Stimulated activated CD8-positive, alpha-beta memory T cell treated with anti-CD3 and anti-CD28 coated beads, Interleukin-4, amount 100 ng/mL, for 1 hour (primary cell): ENCODE measurements at places on chromosomes 13 and 19.

- DNase-seq: no peak
Measured at GRCh38 chr13:68047889-68048288, 817.8 kb upstream of the PCDH9 start.

- DNase-seq: no peak
Measured at GRCh38 chr19:44748426-44749254, at the start of gene BCL3. BCL3 (plus strand) TSS chr19:44748708; CDS start chr19:44748791, 83 bp downstream.

GRCh38 chr13:48161530-48162179, 66.8 kb upstream of the MED4 start:
- no peak for DNase-seq

DNA sequence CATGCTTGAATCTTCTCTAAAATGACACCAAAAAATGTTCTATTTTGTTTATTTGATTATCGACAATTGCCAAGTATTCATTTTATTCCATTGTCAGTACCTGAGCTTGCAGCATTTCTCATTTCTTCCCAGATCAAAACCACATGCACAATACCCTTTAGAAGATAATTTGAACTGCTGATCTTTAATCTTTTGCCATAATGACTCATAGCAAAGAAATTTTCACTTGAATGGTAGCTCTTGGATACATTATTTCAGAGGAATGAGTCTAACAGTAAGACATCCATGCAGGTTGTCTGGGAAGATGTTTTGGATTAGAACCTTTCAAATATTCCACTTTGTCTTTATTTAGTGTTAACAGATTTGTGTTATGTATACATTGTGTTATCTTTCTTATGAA, 42.0 kb upstream of the RXFP2 start:
- no peak for DNase-seq

DNA sequence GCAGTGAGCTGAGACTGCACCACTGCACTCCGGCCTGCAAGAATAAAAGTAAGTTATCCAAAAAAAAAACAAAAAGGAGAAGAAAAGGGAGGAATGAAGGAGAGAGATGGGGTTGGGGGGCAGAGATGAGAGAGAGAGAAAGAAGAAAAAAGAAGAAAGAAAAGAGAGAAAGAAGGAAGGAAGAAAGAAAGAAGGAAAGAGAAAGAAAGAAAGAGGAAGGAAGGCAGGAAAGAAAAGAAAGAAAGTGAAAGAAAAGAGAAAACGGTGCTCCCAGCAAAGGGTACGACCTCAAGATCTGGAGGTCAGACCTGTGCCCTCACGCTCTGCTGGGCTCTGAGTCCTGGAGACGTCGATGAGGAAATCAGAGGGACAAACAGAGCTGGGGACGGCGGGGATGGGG, 3.7 kb downstream of the A1BG start:
- no peak for DNase-seq

GRCh38 chr19:45598267-45599001, 3.6 kb downstream of the GPR4 start:
- DNase-seq: no peak

DNA sequence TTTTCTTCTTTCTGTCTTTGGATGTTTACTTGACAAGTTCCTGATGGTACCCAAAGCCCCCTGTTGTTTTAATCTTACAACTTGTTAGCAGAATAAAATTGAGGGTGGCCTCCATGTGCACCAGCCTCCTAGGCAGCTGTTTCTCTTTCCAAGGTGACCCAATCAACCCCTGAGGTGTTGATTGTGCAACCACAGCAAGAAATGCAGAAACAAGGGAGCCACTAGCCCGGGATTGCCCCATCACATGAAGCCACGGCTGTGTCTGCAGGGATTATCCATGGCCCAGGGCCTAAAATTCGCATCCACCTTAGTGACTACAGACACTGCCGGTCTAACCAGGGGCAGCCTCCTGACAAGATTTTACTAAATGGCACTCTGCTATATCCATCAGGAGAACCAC, 14.4 kb downstream of the CEACAM4 start:
- no peak for DNase-seq
